Epithelial cell of esophagus (primary cell): ENCODE measurements at places on chromosomes 2 and 18.

DNA sequence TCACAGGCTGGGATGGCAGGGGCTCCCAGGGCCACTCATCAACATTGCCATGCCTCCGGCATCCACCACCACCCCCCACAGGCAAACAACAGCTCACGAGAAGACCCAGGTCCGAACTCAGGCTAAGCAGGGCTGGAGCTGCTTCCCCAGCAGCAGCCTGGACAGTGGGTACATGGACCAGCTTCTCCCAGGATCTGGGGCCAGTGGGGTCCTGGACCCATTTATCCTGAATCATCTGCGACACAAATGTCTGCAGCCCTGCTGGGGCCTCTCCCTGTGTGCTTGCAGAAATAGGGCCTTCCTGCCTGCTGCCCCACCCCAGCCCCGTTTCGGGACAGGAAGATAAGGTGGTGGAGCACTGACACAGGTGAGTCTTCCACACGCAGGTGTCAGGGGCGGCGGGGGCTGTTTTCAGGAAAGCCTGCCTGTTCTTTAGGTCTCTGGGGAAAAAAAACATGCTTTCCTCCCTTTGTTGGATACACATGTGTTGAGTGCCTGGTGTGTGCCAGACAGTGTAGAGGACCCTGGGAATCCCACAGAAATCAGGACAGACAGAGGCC lies 4.5 kb downstream of the PRLH start:
- DNase-seq: no peak

GRCh38 chr2:35978218-35978617 lies 377.4 kb upstream of the CRIM1 start:
- DNase-seq: no peak

DNA sequence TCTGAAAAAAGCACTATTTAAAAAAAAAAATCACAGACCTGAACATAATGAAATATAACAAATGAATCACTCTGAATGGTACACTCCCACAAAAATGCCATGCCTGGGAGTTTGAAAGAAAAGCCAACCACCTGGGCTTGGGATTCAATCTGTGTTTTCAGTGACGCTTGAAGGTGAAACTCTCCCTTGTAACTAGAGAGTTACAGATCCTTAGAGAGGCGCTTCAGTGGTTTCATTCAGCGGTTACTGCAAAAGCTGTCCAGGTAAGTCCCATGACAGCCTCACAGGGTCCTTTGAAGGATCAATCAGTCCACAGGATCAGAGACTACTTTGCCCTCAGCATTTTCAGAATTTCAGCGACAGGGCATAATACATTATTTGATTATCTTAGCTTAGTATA lies 627.3 kb downstream of the IRS1 start:
- DNase-seq: no peak

- peak; percentile 66 for DNase-seq
Observed at GRCh38 chr2:38178119-38178518, 102.2 kb upstream of the CYP1B1 start.

GRCh38 chr2:195411219-195411687 lies 245.8 kb upstream of the SLC39A10 start:
- DNase-seq: no peak
